ENCODE measurements at places on chromosomes 11 and 22.

- DNase-seq = no peak
Observed at GRCh38 chr11:69307871-69308431, 14.0 kb downstream of the MYEOV start.

DNA sequence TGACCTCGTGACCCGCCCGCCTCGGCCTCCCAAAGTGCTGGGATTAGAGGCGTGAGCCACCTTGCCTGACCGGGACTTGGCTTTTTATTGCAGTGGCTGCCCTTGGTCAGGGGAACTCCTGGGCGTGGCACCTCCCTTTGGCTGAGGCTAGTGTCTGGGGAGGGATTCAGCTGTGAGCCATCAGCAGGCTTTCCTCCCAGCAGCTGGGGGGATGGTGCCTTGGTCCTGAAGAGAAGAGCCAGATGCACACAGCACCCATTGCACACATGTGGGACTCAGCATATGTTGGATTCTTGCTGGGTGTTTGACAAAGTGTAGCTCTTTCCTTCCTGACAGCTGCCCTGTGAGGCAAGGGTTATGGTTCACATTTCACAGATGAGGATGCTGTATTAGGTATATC is 8.4 kb downstream of the CYTH4 start:
- no peak for DNase-seq

DNA sequence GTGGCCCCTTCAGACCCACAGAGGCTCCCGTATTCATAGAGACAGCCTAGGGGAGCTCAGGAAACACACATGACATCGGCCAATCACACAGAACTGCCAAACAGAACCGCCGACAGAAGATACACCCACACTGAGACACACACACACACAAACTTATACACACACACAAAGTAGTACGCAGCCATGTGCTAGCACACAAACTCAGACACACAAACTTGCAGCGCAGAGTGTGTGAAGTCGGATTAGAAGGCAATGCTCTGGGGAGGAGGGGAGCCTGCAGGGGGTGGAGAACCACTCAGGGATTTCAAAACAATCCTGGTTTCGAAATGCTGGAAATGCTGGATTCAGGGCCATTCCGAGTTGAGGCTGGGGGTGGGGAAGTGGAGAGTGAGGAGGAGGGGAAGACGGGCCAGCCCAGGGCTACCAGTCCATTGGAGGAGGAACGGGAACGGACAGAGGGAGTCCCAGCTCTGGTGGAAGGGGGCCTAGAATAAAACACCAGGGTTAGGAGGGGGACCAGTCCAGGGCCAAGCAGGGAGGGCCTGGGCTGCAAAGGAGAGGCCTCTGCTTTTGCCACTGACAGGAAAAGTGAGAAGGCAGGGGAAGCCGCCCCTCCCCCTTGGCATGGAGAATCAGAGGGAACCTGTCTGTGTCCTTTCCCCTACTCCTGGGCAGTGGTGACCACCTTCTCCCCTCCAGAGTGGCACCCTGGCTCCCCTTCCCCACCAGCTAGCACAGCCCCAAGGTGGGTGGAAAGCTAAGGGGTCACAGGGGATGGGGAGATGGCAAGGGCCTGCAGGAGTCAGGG is 4.4 kb downstream of the BCL9L start:
- DNase-seq = no peak

DNA sequence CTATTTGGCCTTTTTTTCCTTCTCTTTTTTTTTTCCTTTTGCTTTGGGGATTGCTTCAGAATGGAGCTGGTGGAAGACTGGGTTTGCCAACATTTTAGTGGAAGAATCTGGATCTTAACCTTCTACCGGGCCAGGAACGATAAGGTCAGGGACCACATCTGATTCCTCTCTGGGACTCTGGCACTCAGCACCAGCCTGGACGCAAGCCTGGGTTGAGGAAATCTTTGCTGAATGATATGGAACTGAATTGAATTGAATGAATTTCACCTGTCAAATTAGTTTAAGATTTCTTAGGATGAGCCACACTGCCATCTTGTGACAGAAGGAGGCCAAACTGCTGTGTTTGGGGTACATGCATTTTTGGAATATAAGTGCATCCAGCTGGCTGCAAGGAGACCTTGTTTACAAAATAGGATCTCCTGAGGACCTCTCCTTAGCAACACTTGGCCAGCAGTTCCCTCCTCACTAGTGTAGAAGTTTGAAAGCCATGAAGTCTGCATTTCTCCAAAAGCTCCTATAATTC is 30.4 kb downstream of the TPBGL start:
- no peak for DNase-seq

DNA sequence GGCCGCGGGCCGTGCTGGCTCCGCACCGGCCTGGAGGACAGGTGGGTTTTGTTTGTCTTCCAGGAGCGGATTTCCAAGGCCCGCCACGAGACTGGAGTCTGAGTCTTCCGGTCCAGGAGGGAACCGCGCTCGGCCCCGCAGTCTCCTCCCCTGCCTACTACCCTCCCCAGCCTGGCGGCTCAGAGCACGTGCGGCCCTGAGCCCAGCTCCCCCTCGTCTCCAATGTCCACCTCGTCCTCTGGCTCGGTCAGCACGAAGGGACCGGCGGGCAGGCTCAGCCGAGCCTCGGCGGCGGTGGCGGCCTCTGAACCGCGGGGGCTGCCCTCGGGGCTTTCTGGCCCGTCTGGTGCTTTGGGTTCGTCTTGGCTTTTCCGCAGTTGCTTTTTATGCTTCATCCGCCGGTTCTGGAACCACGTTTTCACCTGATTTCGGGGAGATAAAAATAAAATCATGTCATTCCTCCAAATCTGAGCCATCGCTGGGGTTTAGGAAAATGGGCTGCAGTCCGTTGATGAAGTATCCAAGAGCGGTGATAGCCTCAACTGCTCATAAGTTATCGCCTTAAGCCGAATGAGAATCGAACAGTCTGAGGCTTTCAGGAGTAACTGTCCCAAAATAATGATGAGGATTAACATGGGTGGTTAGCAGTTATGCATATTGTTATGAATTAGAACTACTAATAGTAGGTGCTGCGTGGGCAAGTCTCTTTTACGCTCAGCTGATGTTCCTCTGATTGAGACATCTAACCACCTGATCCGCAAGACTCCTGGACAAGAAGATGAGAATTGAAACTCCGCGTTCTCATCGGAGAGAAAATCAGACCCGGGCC is 4.0 kb downstream of the BSX start:
- no peak for DNase-seq

- DNase-seq = no peak
Observed at GRCh38 chr11:96045622-96046456, 121.9 kb upstream of the MTMR2 start.

DNA sequence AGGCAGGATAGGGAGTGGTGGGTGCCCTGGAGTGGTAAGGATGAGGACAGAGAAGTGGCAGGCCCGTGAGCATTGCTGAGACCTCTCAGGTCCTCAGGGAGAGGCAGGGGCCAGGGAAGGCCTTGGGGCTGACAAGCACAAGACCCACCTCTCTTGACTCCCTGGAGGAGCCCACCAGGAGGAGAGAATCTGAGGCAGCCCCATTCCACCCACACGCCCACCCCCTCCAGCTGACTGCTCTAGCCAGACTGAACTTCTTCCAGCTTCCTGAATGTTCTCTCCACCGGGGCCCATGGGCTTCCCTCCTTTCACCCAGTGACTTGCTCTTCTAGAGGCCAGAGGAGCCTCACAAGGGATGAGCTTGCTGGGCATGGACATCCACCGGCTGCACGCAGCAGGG is 1403.0 kb downstream of the BRD1 start:
- no peak for DNase-seq

GRCh38 chr22:30483169-30483568 is 11.4 kb upstream of the SEC14L3 start:
- peak; percentile 55 for DNase-seq

GRCh38 chr11:113287801-113288200 is 26.6 kb upstream of the TTC12 start:
- DNase-seq = no peak

DNA sequence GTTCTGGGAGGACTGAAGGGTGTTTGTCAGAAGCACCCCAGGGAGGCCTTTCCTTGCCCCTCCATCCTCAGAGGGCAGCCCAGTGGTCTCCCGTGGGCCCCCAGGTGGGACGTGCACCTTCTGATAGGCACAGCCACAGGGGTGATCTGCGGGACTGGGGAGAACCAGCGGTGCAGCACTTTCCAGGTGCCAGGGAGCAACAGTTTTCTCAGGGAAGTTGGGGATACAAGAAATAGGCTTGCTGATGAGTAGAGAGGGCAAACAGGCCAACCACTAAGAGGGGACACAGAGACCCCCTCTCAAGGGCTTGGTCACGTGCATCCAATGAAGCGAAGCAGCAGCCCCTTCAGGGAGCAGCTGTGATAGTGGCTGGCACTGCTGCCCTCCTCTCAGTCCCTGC is 107.1 kb upstream of the BID start:
- DNase-seq = no peak

DNA sequence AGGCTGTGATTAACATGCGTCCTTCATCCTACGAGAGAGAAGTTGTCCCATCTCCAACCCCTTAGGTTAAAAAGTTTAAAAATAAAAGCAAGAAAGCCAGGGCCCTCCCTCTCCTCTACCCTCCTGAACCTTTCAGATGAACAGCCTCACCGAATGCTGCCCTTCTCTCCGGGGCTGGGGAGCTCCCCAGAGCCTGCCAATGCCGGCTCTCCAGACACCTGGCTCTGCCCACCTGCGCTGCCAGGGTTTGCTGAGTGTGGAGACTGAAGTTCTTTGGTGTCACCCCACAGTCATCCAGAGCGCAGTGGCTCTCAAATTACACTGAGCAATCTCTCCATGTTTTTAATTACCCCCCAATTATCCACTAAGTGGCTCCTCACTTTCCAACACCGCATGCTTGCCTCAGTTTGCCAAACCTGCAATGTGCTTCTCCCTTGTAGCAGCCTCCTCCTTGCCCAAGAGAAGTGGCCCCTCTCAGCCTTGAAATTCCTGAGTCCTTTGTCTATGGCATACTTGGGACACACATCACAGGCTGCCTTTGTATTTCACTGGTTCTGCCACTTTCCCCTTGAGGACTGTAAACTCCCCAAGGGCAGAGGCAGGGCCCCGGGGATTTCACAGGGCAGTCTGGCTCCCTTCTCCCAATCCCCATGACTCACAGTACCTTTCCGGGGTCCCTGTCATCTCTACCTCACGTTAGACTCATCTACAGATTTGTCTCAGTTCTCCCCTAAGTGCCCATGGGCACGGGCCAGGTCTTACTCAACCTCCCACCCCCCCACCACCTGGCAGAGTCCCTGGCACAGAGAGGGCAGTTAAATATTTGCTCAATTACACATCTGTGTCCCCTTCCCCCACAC is 2.0 kb downstream of the MYH9 start:
- DNase-seq = no peak

DNA sequence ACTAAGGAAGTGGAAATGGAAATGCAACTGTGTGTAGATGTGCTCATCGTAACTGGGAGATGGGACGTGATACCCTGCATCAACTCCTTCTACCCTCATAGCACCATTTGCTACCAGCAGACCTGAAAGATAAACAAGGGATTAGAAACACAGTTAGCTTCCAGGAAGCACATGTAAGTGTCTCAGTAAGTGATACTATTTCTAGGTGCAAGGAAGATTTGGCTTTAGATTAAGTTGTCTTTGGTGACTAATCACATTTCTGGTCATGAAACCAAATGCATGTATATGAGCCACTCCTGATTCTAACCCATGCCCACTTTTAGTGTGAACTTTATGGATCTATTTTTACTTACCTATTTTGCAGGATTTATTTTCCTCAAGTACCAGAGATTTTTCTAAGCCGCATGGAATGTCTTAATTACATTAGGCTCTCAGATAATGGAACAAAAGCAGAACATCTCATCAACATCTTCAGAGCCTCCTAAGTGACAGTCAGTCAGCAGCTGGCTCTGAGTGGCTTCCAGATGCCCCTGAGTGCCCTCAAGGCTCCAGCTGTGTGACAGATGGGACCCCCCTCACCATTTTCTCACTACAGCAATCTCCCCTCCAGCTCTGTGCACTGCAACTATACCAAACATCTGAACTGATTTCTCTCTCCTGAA is 21.2 kb downstream of the SLC5A12 start:
- DNase-seq = no peak

GRCh38 chr11:71491531-71491930 is 35.5 kb upstream of the KRTAP5-7 start:
- no peak for DNase-seq

GRCh38 chr11:85751724-85752123 is 59.2 kb downstream of the SYTL2 start:
- no peak for DNase-seq

DNA sequence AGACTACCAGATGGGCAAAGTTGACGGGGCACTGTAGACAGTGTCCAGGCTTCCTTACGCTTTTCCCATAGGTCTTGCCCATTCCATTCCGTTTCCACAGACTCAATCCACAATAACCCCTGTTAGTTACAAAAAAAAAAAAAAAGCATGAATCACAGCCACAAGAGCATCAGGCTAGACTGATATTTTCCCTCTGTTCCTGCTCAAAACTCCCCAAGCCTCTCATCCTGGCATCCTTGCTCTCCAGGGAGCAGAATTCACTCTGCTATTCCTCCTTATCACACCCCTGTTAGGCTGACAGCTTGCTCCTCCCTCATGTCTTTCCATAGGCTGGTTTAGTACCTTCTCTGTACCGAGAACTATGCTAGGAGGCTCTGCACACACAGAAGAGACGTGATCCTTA is 42.2 kb downstream of the TMEM123 start:
- no peak for DNase-seq

- DNase-seq = no peak
Observed at GRCh38 chr22:26903030-26903856, 245.9 kb downstream of the MIAT start.
